ENCODE measurements at places on chromosomes 3 and 15.

- no peak for DNase-seq
Measured at GRCh38 chr3:5898106-5898505, 710.6 kb downstream of the EDEM1 start.

GRCh38 chr3:20528180-20528770 lies 342.3 kb upstream of the SGO1 start:
- no peak for DNase-seq

- no peak for DNase-seq
Measured at GRCh38 chr3:189457201-189457607, 174.0 kb upstream of the TP63 start.

DNA sequence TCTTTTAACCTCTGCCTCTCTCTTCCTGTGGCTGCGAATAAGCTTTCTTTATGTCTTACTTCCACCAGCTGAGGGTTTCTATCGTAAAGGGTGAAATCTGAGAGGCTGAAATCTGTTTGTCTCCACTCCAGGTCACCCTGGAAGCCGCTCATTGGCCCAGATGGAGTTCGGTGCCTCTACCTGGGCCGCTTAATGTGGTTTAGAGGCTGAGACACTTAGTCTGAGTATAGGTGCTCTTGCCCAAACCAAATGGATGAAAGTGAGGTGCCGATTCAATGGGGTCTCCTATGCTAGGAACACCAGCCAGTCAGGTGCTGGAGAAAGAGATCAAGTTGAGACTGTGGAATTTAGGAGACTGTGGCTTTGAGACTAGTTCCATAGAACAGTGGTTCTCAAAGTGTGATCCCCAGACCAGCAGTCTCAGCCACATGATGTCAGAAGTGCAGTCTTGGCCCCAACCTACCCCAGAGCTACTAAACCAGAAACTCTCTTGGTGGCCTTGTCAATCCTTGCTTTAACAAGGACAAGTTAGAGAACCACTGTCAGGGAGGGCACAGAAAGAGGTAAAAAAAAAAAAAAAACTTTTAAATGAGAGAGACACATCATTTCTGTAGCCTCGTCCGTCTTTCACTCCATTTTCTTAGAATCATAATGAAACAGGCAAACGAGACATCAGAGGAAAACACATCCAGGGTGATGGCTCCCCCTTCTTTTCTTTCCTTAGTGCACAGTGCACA lies 54.9 kb upstream of the CCR2 start:
- no peak for DNase-seq

GRCh38 chr15:78259232-78259631 lies 5.1 kb upstream of the DNAJA4 start:
- DNase-seq: no peak

DNA sequence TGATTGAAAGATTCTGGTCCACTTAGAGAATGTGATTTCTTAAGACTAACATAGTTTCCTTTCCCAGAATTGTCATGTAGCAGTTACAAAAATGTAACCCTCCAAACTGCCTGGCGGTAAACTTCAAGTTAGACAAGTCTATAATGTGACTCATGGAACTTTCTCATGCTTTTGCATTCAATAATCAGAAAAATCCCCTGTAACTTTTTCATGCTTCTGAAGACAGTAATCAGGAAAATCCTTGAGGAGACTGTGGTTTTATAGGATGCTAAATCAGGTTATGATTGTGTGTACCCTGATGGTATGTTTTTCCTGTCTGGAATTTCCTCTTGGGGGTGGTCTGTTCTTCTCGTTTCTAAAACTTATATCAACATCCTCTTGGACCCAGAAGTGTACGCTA lies 74.0 kb upstream of the RARB start:
- DNase-seq: no peak

- no peak for DNase-seq
Measured at GRCh38 chr3:138919325-138919724, 27.6 kb downstream of the FOXL2 start.

DNA sequence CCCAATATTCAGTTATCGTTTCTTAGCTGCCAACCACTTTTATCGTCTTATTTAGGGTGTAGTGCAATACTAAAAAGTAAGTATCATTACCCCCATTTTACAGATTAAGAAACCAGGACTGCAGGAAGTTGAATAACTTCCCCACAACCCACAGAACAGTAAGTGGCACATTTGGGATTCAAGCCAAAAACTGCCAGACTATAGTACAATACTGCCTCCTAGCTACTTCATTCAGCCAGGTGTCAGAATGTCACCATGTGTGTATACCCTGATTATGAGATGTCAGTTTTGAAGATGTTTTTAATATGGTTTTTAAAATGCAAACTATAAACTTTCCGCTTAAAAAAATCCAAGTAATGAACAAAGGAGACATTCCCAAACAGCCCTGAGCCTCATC lies 74.2 kb upstream of the PROK2 start:
- DNase-seq: peak; percentile 11

GRCh38 chr15:62976301-62976881 lies 66.2 kb upstream of the TPM1 start:
- peak; percentile 40 for DNase-seq

DNA sequence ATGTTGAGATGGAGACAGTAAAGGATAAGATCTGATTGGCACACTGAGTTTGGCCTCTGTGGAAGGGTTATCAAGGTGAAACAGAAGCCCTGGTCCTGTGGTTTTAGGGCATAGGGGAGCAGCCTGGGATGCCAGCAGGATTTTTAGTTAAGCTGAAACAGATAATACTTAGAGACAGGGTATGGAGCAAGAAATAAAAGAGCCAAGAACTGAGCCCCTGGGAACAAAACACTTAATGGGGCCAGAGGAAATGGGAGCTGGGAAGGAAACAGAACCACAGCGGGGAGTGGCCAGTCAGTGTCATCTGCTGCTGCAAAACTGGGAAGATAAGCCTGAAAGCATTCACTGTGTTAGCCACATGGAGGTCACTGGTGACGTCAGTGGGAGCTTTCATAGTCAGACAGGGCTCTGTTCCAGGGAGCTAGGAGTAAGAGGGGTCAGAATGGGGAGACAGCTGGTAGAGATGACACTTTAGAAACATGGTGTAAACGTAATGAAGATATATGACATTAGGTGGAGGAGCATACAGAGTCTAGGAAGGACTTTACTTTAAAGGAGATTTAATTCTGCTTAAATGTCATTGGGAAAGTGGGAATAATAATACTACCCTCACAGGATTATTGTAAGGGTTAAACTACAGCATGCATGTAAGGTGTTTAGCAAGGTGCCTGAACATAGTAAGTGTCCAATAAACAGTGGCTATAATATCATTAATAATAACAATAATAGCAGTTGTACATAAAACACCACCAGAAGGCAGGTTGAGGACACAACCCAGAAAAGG lies 172.7 kb upstream of the CTNNB1 start:
- DNase-seq: peak; percentile 60

DNA sequence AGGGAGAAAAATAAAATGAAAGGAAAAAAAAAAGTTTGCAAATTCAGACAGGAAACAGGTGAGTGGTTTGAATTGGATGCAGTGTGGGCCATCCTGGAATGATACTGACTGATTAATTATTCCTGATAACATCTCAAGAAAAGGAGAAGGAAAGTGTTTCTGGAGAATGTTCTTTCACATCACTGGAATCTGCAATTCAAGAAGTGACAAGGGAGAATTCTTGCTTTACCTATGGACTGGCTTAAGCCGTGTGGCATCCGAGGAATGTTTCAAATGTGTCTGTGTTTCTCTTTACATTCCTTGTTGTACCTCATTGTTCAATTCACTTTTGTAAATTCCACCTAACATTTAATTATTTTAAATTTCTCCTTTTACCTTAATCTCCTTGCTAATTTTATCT lies 465.0 kb downstream of the EPHB1 start:
- no peak for DNase-seq

DNA sequence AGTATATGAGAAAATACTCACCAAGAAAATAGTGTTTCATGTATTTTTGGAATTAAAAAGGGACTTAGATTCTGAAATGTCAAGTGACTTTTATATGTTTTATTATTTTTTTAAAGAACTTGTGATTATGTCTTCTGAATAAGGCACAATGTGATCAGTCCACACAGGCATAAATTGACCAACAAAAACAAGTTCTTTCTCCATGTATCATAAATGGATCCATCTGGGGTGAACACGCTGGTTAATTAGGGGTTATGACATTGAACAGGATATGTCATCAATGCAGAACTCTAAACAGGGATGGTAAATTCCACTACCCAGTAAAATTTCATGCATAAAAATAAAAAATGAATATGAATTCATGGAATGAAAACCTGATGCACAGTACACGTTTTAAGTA lies 31.3 kb upstream of the PIK3CA start:
- DNase-seq: no peak

GRCh38 chr3:166688665-166689064 lies 691.4 kb downstream of the ZBBX start:
- DNase-seq: no peak

- DNase-seq: no peak
Measured at GRCh38 chr15:23823508-23823907, 136.4 kb upstream of the NDN start.

GRCh38 chr3:180977498-180977897 lies 12.0 kb downstream of the DNAJC19 start:
- no peak for DNase-seq

DNA sequence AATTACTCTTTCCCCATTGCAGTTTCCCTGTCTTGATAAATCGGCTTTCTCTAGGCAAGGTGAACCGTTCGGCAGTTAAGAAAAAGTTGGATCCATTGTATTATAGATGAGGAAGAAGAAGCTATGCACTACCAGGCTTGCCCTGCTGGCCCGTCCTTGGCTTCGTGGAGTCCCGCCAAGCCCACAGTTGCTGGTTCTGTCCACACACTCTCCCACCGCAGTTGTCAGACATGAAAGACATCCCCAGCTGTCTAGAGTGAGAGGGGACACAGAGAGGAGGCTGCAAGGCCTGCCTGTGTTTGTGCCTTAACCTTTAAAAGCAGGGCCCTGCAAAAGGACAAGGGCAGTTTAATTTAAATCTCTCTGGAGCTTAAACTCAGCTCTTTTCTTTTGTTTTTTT lies 47.2 kb upstream of the PLCL2 start:
- DNase-seq: no peak

GRCh38 chr3:120198305-120198878 lies 86.6 kb downstream of the GPR156 start:
- DNase-seq: peak; percentile 59

- DNase-seq: no peak
Measured at GRCh38 chr3:118778201-118778600, 256.4 kb downstream of the IGSF11 start.

GRCh38 chr3:190258634-190259033 lies 63.6 kb downstream of the CLDN1 start:
- DNase-seq: no peak

- no peak for DNase-seq
Measured at GRCh38 chr3:184171562-184171961, 3.1 kb upstream of the AP2M1 start.

DNA sequence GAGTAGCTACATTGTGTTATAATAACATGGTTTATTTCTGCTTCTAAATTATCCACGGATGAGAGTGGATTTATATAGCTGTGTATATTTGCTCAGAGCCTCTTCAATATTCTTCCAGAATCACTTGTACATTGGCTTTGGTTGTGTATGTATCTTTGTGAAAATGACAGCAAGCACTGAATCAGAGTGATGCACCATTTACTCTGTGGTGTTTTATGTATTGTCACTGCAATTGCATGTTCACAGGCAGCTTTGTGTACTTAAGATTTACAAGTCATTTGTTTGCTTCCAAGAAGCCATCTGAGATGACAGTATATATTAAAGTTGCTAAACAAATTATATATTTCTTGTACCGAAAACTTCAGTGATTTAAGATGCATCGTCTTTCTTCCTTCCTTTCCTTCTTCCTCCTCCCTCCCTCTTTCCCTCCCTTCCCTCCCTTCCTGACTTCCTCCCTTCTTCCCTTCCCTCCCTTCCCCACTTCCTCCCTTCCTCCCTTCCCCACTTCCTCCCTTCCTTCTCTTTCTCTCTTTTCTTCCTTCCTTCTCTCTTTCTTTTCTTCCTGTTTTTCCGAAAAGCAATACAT lies 362.3 kb upstream of the GOLIM4 start:
- no peak for DNase-seq

DNA sequence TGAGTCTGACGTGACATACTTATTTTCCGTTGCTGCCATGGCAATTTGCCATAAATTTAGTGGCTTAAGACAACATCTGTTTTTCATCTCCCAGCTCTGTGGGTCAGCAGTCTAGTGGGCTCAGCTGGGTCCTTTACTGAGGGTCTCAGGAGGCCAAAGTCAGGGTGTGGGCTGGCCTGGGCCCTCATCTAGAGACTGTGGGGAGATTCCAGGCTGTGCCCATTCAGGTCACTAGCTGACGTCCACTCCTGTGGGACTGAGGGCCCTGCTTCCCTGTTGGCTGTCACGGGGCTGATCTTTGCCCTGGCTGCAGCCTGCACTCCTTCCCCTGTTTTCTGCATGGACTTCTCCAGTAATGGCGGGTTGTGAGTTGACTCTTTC lies 19.1 kb downstream of the FGD5 start:
- DNase-seq: no peak

DNA sequence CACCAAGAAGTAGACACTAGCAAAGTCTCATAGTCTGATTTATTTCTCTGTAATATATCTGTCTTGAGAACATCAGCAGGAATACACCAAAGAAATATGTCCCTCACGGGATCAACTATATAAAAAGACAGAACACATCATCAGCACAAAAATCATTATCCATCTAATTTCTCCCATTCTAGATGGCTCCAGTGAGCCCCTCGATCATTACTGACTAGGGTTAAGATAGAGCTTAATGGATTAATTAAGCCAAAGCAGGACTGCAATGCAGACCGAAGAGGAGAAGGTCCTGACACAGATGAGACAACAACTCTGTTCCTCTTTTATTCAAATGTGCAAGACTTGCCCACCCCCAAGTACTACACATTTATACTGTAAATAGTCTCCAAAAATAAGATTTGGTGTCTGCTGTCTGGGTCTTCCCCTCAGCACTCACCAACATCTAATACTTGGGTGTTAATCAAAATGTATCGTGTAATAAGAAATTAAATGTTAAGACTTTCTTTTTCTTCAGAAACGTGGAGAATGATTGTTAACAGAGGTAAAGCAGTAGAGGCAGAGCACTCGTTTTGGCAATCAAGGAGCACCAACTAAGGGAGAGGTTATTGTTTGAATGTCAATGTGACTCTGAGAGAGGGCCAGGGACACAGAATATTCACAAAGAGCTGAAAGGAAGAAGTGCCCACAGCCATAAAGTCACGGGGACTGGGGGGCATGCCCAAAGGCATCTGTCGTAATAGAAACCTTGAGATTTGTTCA lies 133.6 kb downstream of the TIGIT start:
- no peak for DNase-seq

DNA sequence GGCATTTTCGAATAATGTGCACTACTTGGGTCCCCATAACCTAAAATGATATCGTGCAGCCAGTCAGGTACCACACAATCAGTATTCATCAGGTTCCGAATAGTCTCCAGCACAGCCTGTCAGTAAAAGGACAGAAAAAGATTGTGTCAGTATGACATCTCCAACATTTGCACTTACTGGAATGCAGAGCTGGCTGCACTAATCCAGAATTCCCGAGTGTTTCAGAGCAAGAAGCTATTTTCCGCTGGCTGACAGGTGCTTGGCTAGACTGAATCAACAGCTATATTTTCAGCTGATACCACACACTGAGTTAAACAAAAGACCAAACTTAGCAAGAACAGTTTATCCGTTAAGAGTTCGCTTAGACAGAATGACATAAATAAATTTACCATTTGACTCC lies 68.8 kb downstream of the AQR start:
- DNase-seq: no peak
